ENCODE measurements at places on chromosomes 13 and 19.

- peak; percentile 90 for DNase-seq
These were observed 4.9 kb upstream of the ZFP36 start for GRCh38 chr19:39401549-39402345.

DNA sequence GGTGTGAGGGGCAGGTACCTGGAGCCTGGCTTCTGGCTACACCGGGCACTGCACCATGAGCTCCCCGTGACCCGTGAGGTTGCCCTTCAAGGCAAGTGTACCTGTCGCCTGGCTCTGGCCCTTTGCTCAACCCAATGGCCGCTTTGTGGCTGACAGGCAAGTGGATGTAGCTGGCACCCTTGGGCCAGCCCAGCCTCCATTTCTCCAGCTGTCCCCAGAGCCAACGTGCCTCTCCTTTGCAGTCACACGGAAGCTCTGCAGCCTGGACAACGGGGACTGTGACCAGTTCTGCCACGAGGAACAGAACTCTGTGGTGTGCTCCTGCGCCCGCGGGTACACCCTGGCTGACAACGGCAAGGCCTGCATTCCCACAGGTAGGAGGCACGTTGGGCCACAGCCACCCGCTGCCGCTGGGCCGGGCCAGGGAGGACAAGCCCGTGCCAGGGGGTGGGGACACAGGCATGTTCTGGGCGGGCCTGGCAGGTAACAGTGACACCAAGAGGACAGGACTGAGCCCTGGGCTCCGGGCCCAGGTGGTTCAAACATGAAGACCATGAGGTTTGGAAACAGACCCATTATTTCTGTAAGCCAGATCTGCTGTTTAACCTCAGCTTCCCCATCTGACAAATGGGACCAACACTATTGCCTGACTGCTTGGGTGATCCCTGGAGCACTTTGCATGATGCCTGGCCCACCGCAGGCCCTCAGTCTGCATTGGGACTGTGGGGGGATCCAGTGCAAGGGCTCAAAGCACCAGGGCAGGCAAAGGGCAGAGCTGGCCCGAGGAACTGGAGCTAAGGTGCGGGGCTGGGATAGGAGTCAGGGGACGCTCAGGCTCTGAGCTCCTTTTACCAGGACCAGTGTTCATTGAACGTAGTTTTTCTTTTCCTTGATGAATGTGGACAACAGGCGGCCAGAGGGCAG, 17.5 kb upstream of the PROZ start:
- DNase-seq: no peak

DNA sequence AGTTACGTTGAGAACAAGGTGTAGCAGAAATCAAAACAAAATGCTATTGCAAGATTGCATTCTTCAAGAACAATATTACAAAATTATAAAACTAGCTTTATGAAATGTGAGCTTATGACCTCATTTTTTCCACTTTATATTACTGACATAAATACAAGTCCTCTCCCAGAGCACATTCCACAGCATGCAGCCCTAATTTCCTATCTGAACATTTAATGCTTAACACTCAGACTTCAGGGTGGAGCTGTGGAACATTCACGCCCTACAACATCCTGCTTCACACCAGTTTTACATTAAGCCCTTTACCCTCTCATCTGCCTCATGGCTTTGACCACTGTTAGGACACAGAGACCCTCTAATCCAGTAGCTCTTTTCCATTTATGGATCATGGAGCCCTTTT, 65.5 kb downstream of the EPSTI1 start:
- DNase-seq: no peak

GRCh38 chr13:39765801-39766463, 110.5 kb downstream of the COG6 start:
- DNase-seq: peak; percentile 50

DNA sequence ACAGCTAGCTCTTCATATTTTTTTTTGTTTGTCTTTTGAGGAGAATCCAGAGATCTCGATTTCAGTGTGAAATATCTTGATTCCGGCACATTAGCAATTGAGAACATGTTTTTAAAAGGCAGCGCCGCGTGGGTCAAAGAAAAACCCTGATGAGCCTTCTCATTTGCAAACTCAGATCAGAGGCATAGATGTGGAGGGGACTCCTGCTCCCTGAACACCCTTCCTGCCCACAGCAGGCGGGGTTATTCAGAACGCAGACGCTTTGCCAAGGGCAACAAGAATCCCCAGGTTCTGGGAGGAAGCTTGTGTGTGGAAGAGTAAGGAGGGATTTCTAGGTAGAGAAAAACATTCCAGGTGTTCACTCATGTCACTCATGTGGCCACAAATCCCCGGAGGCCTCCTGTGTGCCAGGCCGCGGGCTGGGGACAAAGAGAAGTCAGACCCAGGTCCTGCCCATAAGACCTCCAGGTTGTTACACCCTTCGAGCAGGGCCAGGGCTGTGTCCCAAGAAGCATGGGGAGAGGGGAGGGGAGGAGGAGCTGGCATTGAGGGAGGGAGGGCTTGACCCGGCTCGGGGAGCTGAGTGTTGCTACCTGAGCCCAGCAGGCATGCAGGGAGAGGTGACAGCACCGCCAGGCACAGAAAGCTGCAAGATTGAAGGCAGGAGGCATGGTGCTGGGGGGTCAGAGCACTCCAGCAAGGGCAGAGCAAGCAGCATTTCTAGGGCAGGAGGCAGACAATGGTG, 15.9 kb upstream of the IGLON5 start:
- DNase-seq: no peak
